ENCODE measurements at places on chromosomes 4 and X. TPM values are rescaled to one million over a fixed set of nuclear protein-coding genes. Genes with fewer than 3 reads are reported as not detected.

The PPP4R3C gene
- total RNA-seq: not detected

The MSANTD1 gene
- 0.05 TPM for total RNA-seq

The HTATSF1 gene
- 59.3 TPM for total RNA-seq

The DUSP21 gene
- total RNA-seq: not detected

The C4orf50 gene
- total RNA-seq: not detected

The LGI2 gene
- 0.25 TPM for total RNA-seq

The ARX gene
- total RNA-seq: 0.29 TPM

The DTHD1 gene
- total RNA-seq: not detected

The ASB9 gene
- total RNA-seq: 20.8 TPM
